ENCODE measurements at places on chromosomes 12 and 14.

GRCh38 chr12:68231229-68231628 is 5.6 kb upstream of the IL26 start:
- DNase-seq, result no peak

DNA sequence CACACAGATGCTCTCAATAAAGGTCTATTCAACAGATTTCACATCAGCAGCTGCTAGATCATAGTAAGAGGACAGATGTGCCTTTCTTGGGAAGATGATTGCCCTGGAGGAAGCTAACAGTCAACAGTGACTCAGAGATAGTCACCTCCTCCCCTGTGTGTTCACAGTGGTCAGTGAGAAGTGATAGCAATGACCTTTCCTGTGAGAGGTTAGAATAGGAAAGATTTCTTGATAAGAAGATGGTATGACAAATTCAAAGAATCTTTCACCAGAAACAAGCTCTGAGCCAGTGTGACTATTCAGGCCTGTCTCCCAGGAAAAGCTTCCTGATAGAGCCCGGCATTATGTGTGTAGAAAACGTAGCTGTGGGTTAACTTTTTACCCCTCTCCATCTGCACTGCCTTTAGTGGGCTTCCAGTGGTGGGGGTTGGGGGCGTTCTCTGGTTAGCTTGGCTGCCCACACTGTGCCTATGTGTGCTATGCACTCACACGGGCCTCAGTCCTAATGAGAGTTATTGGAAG is 66.4 kb upstream of the ARHGAP5 start:
- DNase-seq, result no peak

GRCh38 chr12:112936264-112936663 is 2.0 kb upstream of the OAS3 start:
- DNase-seq, result no peak

GRCh38 chr14:103143506-103143905 is 20.2 kb downstream of the TNFAIP2 start:
- no peak for DNase-seq

GRCh38 chr14:57413849-57414248 is 23.5 kb downstream of the NAA30 start:
- no peak for DNase-seq

DNA sequence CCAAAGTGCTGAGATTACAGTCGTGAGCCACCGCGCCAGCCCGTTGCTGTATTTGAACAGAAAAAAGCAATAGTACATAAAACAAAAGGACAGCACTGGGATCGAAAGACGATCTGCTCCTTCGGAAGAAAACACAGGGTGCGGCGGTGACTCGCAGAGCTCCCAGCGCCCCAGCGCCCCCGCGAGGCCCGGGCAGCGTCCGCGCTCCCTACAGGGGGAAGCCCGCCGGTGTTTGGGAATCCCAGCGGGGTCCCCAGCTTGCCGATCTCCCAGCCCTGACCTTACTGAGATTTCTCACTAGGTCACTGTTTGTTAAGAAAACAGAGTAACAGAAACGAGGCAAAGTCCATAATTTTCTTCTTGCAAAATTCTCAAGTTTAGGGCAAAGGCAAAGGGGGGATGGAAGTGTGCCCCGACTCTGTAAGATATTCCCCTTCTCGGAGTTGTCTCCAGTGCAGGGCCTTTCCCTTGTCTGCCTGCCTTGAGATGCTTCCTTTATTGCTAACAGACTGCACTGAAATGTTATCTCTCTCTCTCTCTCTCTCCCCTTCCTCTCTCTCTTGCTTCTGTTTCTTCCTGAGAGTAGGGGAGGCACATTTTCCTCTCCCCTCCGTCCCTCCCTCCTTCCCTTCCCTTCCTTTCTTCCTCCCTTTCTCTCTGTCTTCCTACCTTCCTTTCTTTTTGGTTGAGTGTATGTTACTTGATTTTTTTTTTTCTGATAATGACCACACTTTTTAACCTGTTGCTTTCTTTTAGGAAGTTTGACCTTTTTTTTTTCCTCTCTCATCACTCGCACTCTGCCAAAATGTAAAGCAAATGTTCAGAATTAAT is 91.9 kb downstream of the TMEM30B start:
- no peak for DNase-seq

GRCh38 chr14:87961246-87961645 is 31.7 kb downstream of the GALC start:
- DNase-seq, result no peak

DNA sequence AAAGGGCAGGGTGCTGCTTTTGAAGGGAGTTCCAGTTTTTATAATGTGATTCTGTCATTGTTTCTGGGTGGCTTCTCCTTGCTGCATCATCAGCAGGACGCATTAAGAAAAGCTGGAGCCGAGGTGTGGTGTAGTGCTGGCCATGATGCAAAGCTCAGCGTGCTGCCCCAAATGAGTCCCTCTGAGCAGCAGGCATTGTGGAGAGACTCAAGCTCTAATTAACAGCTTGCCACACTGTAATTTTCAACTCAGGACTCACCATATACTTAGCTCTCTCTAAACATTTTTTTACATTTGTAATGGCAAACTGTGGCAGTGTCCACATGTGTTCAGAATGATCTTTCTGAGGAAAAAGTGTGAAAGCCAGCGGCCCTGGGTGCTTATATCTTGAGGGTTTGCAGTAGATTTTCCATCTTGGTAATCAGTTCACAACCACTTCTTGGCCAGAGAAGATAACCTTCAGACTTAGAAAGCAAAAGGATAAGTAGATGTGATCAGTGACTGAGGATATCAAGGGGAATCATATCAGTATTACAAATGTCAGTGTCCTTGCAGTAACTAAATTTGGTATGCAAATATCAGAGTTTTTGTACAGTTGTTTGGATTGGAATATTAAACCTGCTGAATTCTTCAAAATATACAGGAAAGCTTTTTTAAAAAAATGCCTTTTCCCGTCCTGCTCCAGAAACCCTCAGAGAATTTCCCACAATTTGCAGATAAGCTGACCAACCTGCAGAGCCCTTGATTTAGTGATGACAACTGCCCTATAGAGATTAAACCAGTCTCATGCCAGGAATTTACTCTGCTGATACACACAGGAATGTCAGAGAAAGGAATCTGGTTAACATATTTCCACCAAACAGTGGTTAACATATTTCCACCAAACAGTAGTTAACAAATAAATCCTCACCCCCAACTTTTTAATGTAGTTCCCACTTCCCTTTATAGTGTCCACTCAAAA is 63.6 kb downstream of the DAAM1 start:
- no peak for DNase-seq

GRCh38 chr12:106113446-106113823 is 25.3 kb downstream of the NUAK1 start:
- no peak for DNase-seq

DNA sequence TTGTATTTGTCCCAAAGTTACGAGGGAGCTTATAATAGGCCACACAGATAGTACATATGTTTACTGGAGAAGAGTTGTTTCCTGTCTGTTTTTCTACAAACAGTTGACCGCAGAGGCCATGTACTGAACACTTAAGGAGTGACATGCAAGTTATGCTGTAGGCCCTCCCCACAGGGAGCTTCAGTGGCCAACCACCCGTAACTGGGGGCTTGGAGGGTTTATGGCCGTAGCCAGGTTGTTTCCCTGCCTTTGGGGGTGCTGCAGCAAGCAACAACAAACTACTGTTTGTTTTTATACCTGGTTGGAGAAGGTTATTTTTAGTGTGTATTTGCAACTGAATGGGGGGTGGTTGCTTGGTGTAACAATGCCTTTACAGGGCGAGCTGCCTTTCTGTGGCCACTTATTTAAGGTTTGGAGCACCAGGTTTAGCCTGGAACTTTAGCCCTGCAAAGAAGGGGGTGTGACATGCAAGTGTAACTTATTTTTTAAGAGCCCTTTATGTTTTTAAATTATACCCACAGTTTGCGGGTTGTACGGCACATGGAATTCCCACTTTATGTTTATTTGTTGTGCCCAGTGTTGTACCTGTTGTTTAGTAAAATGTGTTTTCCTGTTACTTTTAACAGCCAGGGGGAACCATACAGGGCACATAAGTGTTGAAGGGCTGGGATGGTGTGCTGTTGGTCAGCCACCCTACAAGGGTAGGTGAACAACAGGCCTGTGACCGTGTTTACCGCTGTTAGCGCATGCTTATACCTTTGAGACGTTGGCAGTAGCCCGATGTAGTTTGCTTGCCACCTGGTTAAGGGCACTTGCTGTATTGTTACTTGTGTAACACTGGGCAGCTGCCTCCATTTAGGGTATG is 29.9 kb upstream of the G2E3 start:
- DNase-seq, result no peak

DNA sequence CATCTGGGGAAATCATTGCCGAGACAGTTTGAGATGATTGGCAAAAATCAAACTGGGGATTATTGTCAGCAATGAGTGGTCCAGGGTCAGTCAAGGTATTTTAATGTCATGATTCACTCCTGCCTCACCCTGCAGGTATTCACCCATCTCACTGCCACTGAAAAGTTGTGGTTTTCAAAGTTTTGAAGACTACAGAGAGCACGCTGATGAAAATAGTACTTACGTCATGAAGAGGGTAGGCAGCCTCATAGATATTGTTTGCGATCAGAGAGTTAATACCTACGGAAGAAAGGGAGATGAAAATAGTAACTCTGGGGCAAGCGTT is 138.0 kb downstream of the ANO2 start:
- DNase-seq, result no peak

DNA sequence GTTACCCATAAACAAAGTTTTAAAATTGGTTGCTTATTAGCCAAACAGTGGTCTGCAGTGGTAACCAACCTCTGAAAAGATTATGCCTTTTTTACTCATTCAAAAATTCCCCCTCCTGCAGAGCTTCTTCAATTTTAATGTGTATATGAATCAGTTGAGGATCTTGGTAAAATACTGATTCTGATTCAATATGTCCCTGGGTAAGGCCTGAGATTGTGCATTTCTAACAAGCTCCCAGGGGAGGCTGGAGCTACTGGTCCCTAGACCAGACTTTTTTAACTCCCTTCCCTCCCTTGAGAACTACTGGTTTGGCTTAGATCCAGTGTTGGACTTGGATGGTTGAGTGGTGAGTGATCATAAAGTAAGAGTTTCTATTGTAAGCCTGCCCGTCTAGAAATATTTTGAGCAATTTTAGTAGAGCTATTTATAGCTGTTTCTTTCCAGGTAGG is 90.2 kb downstream of the FUT8 start:
- no peak for DNase-seq

DNA sequence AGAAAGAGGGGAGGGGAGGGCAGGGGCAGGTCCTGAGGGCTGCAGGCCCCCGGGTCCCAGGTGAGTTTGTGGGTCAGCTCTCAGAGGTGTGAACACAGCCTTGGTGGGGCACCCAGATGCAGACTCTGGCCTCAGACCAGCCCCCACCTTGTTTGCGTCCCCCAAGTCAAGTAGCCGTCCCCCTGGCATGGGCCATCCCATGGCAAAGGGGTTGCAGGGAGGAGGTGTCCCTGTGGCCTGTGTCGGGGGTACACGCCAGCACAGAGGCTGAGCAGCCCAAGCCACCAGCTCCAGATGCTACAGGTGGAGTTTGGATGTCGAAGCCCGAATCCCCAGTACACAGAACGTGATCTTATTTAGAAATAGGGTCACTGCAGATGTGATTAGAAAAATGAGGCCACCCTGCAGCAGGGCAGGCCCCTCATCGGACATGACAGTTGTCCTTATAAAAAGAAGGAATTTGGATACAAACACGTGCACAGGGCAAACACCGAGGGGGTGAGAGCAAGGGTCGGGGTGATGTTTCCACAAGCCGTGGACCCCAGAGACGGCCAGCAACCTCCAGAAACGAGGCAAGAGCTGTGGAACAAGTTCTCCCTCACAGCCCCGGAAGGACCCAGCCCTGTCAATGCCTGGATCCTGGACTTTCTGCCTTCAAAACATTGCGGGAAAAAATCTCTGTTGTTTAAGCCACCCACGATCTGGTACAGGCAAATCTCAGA is 141.2 kb upstream of the C14orf180 start:
- no peak for DNase-seq

GRCh38 chr12:26713885-26714383 is 119.1 kb downstream of the ITPR2 start:
- no peak for DNase-seq

DNA sequence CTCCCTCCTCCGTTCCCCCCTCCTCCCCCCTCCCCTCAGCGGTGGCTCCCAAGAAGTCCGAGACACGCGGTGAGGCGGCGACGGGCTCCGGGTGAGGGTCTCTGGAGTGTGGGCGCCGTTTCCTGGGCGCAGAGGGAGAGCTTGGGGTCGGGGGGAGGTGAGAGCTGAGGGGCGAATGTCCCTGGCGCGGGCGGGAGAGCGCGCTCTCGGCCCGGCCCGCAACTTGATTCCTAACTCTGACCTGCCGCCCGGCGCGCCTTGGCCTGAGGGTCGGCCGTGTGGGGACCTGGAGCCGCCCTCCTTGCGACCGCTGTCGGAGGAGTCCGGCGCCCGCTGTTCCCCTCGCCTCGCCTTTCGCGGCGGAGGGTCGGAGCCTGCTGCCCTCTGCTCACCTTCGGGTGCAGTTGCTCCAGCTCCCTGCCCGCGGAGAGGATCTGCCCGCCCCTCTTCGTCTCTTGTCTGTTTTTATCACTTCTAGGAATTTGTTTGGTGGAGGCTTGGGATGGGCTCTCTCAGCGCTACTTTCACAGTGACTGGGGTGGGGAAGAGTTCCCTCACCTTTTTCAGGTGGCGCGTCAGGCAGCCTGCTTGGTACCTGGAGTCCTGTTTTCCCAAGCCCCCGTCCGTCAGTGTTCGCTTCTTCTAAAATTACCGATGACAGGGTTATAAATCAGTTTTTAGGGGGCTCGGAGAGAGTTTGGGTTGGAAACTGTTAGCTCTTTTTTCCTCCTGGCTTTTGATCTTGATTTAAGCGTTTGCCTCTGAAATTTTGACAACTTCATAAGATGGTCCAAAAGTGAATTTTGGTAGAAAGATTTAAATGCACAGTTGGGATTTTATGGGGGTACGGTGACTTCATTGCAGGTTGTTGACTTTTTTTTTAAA is 495 bp downstream of the ADIPOR2 start:
- DNase-seq, result no peak

GRCh38 chr12:89622115-89622514 is 86.5 kb downstream of the ATP2B1 start:
- DNase-seq, result no peak

DNA sequence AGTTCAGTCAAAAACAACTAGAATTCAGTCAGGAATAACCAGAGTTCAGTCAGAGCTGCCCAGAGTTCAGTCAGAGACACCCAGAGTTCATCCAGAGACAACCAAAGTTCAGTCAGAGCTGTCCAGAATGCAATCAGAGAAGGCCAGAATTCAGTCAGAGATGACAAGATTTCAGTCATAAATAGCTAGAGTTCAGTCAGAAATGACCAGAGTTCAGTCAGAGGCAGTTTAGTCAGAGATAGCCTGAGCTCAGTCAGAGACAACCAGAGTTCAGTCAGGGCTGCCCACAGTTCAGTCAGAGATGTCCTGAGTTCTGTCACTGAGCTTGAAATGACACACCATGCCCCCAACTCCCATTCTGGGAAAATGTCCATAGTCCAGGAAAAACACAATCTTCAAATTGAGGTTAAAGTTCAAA is 1102.8 kb downstream of the BCL11B start:
- no peak for DNase-seq

GRCh38 chr14:82328442-82328841 is 794.8 kb upstream of the SEL1L start:
- no peak for DNase-seq

DNA sequence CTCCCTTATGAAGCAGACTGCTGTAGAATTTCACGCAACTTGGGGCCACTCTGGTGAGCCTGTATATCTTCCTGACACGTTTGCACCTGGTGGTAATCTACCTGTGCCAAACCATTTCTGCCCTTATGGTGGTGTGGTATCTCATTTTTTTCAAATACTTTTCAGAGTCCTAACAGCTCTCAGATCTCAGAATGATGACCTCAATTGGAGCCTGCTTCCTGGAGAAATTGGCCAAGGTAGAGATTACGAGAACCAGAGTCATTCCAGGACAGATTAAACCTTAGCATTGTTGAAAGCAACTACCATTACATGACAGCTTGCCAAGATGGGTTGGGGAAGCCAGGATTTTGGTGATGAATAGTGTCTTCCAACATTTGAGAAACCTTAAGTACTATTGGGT is 48.2 kb downstream of the CPSF6 start:
- DNase-seq, result no peak
